Activated naive CD4-positive, alpha-beta T cell treated with anti-CD3 and anti-CD28 coated beads for 36 hours (primary cell): ENCODE measurements at places on chromosomes 2 and 18.

GRCh38 chr2:161090411-161090810 is 69.8 kb upstream of the TANK start:
- H3K36me3 ChIP-seq: no peaks in the 10 kb centered on the region
- H3K27me3 ChIP-seq: no peaks in the 10 kb centered on the region
- peak overlapping the region; percentile 68 for H3K27ac ChIP-seq
- H3K4me3 ChIP-seq: no peak overlapping the region
- peak; percentile 74 for DNase-seq

- no peak overlapping the region for H3K27ac ChIP-seq
- peaks cover 5% of the 10 kb centered on the region for H3K4me1 ChIP-seq
- H3K27me3 ChIP-seq: no peaks in the 10 kb centered on the region
- no peak for DNase-seq
- no peak overlapping the region for H3K4me3 ChIP-seq
- H3K36me3 ChIP-seq: no peaks in the 10 kb centered on the region
Observed at GRCh38 chr2:134773335-134773734, 54.5 kb upstream of the TMEM163 start.

DNA sequence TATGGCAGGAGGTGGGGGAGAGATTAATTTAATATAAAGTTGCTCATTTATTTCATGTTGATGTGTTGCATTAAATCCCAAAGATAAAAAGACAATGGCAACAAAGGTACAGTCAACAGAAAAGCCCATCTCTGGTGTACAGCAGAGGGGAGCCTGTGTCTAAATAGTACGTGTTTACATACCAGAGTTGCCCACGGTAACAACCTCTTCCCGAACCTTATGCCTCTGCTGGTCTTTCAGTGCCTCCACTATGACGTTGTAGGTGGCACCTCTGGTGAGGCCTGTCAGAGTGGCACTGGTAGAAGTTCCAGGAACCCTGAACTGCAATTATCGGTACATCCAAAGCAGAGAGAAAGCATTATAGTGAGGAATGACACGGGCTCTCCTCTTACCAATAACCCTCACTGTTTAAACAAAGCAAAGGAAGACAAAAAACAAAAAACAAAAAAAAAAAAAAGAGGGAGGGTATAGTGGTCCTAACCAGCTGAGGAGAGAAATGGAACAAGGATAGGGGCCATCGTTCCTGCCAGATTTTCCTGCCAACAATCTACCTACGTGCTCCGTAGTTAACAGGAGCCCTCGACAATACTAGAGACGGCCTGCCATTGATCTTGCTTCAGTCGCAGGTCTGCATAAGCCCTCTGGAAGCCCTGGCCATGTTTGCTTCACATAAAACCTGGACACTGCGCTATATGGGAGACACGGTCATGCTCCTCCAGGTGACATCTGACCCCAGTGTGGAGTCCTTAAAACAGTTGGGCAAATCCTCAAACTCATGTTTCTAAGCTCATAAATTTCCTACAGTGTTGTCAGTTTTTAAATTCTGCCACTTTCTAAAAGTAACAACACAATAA is 58.5 kb downstream of the ATIC start:
- peaks cover 30% of the 10 kb centered on the region for H3K36me3 ChIP-seq
- H3K4me1 ChIP-seq: no peaks in the 10 kb centered on the region
- no peak overlapping the region for H3K27ac ChIP-seq
- no peak for DNase-seq
- H3K4me3 ChIP-seq: no peak overlapping the region
- H3K27me3 ChIP-seq: no peaks in the 10 kb centered on the region

GRCh38 chr18:29883114-29883513 is 1159.4 kb downstream of the DSC3 start:
- H3K36me3 ChIP-seq: no peaks in the 10 kb centered on the region
- H3K4me1 ChIP-seq: no peaks in the 10 kb centered on the region
- no peak overlapping the region for H3K4me3 ChIP-seq

DNA sequence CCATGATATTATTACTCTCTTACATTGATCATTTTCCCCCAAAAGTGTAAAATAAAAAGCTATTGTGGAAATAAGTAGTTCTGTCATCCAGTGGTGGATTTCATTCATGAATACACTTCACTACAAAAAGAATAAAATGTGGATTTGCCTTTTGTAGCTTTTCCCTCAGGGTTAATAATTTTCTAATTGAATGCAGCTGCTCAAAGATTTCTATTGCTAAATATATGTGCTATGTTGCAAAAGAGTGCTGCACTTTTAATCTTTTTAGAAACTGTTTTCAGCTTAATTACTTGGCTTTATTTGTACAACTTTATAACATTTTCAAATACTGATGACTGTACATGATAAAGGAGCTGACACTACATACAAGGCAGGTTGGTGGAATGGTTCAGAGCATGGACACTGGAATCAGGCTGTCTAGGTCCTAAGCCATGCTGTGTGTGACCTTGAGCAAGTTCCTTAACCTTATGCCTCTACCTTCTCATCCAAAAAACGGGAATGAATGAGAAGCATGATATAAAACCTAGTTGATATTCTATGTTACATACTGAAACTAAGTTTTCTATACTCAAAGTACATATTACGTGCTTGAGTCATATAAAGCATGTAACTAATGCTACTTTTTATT is 128.8 kb downstream of the THSD7B start:
- no peaks in the 10 kb centered on the region for H3K36me3 ChIP-seq
- no peaks in the 10 kb centered on the region for H3K27me3 ChIP-seq
- no peaks in the 10 kb centered on the region for H3K4me1 ChIP-seq
- no peak overlapping the region for H3K4me3 ChIP-seq
- no peak overlapping the region for H3K27ac ChIP-seq
- no peak for DNase-seq

GRCh38 chr2:155424518-155424917 is 726.0 kb downstream of the KCNJ3 start:
- H3K4me1 ChIP-seq: no peaks in the 10 kb centered on the region
- H3K36me3 ChIP-seq: no peaks in the 10 kb centered on the region
- DNase-seq: no peak
- H3K4me3 ChIP-seq: no peak overlapping the region

DNA sequence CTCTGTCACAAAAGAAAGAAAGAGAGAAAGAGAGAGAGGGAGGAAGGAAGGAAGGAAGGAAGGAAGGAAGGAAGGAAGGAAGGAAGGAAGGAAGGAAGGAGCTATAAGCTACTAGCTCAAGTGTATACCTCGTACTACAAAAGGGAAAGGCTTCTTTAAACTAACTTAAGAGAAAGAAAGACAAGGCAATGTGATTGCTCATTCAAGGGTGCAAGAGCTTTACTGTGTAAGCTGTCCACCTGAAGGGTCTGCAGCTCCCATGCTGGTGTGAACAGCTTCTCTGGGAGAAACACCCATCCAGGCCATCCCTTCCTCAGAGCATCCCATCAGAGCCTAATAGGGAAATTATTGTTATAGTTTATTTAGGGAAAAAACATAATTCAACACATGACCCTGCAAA is 286.1 kb upstream of the ID2 start:
- no peaks in the 10 kb centered on the region for H3K4me1 ChIP-seq
- DNase-seq: no peak
- peaks cover 2% of the 10 kb centered on the region for H3K27me3 ChIP-seq
- H3K4me3 ChIP-seq: no peak overlapping the region
- H3K27ac ChIP-seq: no peak overlapping the region

DNA sequence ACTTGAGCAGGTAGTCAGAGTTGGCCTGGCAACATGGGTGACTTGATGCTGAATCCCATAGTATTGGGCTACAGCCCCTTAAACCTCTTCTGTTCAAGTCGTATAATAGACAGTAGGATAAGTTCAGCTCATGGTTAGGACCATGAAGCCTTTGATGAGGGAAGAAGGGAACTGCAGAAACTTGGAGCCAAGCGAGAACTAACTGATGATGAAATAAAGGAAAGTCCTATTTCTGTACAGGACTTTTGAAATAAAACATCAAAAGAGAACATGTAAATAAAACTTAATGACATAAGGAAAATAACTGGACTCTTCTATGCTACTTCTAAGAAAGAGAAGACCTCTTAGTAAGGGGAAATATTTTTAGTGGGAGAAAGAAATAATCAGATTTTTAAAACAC is 51.2 kb upstream of the UGP2 start:
- H3K27me3 ChIP-seq: no peaks in the 10 kb centered on the region
- no peak overlapping the region for H3K4me3 ChIP-seq
- no peak for DNase-seq
- H3K36me3 ChIP-seq: no peaks in the 10 kb centered on the region
- H3K4me1 ChIP-seq: peaks cover 17% of the 10 kb centered on the region

DNA sequence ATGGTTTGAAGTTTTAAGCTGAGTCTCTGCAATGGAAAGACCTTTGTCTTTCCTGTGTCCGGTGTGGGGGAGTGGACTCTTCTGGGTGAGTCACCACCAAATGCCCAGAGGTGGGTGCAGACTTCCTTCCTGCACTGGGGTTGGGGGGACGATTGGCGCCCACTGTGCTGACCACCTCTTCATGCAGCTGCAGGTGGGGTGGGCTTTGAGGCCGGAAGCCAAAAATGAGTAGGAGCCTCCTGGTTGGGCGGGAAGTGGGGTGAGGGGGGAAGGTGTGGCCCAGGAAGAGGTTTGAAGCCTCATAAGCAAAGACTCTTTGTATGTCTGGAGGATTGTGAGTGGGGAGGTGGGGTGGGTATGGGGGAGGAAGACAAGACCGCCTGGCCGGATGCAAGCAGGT is 27.6 kb downstream of the PAX8 start:
- no peak overlapping the region for H3K4me3 ChIP-seq
- peak; percentile 56 for DNase-seq
- peak overlapping the region; percentile 77 for H3K27ac ChIP-seq

- H3K27me3 ChIP-seq: no peaks in the 10 kb centered on the region
- no peak for DNase-seq
- H3K4me1 ChIP-seq: no peaks in the 10 kb centered on the region
- H3K27ac ChIP-seq: no peak overlapping the region
Observed at GRCh38 chr2:236631281-236631855, 61.7 kb downstream of the ACKR3 start.

GRCh38 chr2:56688661-56689060 is 504.9 kb downstream of the CCDC85A start:
- no peak overlapping the region for H3K4me3 ChIP-seq
- H3K27ac ChIP-seq: no peak overlapping the region
- H3K4me1 ChIP-seq: no peaks in the 10 kb centered on the region
- DNase-seq: no peak
- no peaks in the 10 kb centered on the region for H3K27me3 ChIP-seq

- H3K27ac ChIP-seq: peak within 1 kb of the TSS; percentile 91
- H3K36me3 ChIP-seq: peaks cover 29% of the 10 kb centered on the region
- H3K4me3 ChIP-seq: peak within 1 kb of the TSS; percentile 95
- peak; percentile 82 for DNase-seq
Observed at GRCh38 chr2:136117909-136118818, at the start of gene CXCR4. CXCR4 (minus strand) TSS chr2:136118149; CDS start chr2:136118060, 89 bp downstream.

GRCh38 chr18:55400590-55401541 is 187.1 kb downstream of the TCF4 start:
- H3K36me3 ChIP-seq: no peaks in the 10 kb centered on the region
- DNase-seq: no peak
- no peak overlapping the region for H3K4me3 ChIP-seq
- no peaks in the 10 kb centered on the region for H3K4me1 ChIP-seq
- H3K27ac ChIP-seq: no peak overlapping the region

DNA sequence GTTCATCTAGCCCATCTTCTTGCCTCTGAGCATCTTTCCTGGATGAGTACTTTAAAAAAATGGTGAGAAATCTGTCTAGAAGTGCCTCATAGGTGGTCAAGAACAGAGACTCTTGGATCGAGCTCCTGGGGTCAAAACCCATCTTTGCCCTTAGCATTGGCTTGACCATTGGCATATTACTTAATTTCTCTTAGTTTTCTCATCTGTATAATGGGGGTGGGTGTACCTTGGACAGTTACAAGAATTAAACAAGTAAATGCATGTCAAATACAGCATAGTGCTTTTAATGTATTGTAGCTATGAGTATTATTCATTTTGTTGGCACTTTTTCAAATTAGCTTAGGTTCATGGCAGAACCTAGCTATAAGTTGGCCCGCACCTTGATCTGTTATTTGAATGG is 36.8 kb downstream of the DHRS9 start:
- no peak for DNase-seq
- no peak overlapping the region for H3K4me3 ChIP-seq
- peaks cover 42% of the 10 kb centered on the region for H3K4me1 ChIP-seq
- peaks cover 2% of the 10 kb centered on the region for H3K27me3 ChIP-seq
- H3K36me3 ChIP-seq: no peaks in the 10 kb centered on the region

- H3K4me3 ChIP-seq: no peak overlapping the region
- H3K27ac ChIP-seq: no peak overlapping the region
- no peaks in the 10 kb centered on the region for H3K27me3 ChIP-seq
- DNase-seq: no peak
- peaks cover 26% of the 10 kb centered on the region for H3K4me1 ChIP-seq
Observed at GRCh38 chr2:205003288-205003687, 458.0 kb downstream of the PARD3B start.

- peaks cover 14% of the 10 kb centered on the region for H3K4me1 ChIP-seq
- H3K27ac ChIP-seq: no peak overlapping the region
- H3K27me3 ChIP-seq: no peaks in the 10 kb centered on the region
- DNase-seq: no peak
- H3K4me3 ChIP-seq: no peak overlapping the region
- H3K36me3 ChIP-seq: no peaks in the 10 kb centered on the region
Observed at GRCh38 chr2:239911641-239912071, 113.5 kb downstream of the NDUFA10 start.

DNA sequence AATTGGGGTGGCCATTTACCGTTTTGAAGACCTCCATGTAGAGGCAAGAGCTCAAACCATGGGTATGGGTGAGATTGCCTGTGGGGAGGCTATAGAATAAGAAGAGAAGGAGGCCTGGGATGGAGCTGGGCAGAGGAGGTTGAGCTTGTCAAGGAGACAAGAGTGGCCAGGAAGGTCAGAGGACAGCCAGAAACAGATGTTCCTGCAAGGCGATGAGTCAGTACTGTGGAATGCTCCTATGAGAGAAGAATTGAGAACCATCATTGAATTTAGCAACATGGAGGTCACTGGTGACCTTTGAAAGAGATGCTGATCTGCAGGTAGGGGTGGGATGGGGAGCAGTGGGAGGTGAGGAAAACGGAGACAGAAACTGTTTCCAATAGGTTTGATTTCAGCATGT is 3.5 kb downstream of the ACSL3 start:
- peaks cover 12% of the 10 kb centered on the region for H3K4me1 ChIP-seq
- H3K4me3 ChIP-seq: no peak overlapping the region
- no peaks in the 10 kb centered on the region for H3K27me3 ChIP-seq
- DNase-seq: no peak
- no peak overlapping the region for H3K27ac ChIP-seq

GRCh38 chr2:224162122-224162521 is 123.0 kb upstream of the SERPINE2 start:
- H3K27me3 ChIP-seq: peaks cover 2% of the 10 kb centered on the region
- H3K4me3 ChIP-seq: no peak overlapping the region
- no peak for DNase-seq
- no peaks in the 10 kb centered on the region for H3K36me3 ChIP-seq

- H3K27ac ChIP-seq: no peak overlapping the region
- H3K27me3 ChIP-seq: peaks cover 18% of the 10 kb centered on the region
- no peak for DNase-seq
- H3K4me3 ChIP-seq: no peak overlapping the region
- no peaks in the 10 kb centered on the region for H3K4me1 ChIP-seq
Observed at GRCh38 chr2:180871649-180872048, 108.8 kb upstream of the UBE2E3 start.

GRCh38 chr2:4962419-4962818 is 729.8 kb upstream of the SOX11 start:
- DNase-seq: no peak
- H3K4me3 ChIP-seq: no peak overlapping the region
- no peaks in the 10 kb centered on the region for H3K36me3 ChIP-seq
- no peaks in the 10 kb centered on the region for H3K4me1 ChIP-seq

GRCh38 chr2:141871913-141872634 is 258.7 kb downstream of the LRP1B start:
- no peaks in the 10 kb centered on the region for H3K4me1 ChIP-seq
- no peak overlapping the region for H3K4me3 ChIP-seq
- DNase-seq: no peak
- no peaks in the 10 kb centered on the region for H3K36me3 ChIP-seq
- H3K27ac ChIP-seq: no peak overlapping the region
- no peaks in the 10 kb centered on the region for H3K27me3 ChIP-seq
